ENCODE measurements at places on chromosomes 13 and 19. TPM values are rescaled to one million over a fixed set of nuclear protein-coding genes. Genes with fewer than 3 reads are reported as not detected.
A peak's percentile ranks its signal among the peaks of the same experiment; 100 is the strongest.

Gene MEIOSIN
- total RNA-seq = not detected

Gene ZNF100
- total RNA-seq = 3.7 TPM

Gene ITGBL1
- not detected for total RNA-seq

Gene DKKL1
- 4.3 TPM for total RNA-seq

Gene CABP5
- not detected for total RNA-seq

Gene KL
- total RNA-seq = not detected

Gene NANOS3
- not detected for total RNA-seq

Gene MYCBP2
- 28.6 TPM for total RNA-seq

Gene IZUMO4
- 0.80 TPM for total RNA-seq

Gene ERICH6B
- not detected for total RNA-seq

Gene MAB21L1
- 0.07 TPM for total RNA-seq

Gene PET100
- total RNA-seq = 27.7 TPM

DNA sequence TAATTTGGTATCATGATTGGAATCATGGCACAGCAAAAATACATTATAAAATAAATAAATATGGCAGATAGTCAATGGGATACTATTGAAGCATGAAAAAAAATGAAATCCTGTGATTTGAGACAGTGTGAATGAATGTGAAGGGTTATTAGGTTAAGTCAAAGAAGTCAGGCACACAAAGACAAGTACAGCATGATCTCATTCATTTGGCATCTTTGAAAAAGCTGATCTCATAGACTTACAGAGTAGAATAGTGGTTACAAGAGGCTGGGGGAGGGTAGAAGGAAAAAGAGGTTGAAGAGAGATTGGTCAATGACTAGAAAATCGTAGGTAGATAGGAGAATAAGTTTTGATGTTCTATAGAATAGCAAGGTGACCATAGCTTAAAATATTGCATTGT is 295.1 kb upstream of the SLITRK5 start:
- no peak for DNase-seq

DNA sequence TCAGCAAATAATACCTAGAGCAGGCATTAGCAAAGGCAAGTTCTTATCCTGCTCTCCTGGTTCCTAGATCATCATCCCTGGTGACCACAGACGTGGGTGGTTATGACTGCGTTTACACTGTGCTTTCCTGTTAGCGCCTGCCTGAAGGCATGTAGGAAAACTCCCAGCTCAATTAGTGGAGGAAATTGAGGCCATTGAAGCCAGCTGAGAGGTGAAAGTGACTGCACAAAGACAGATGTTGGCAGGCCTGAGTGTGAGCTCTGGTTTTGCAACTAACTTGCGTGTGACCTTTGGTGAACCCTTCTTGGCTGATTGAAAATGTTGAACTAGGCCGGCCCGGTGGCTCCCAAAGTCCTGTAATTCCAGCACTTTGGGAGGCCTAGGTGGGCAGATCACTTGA is 17.5 kb upstream of the NWD1 start:
- DNase-seq = no peak

DNA sequence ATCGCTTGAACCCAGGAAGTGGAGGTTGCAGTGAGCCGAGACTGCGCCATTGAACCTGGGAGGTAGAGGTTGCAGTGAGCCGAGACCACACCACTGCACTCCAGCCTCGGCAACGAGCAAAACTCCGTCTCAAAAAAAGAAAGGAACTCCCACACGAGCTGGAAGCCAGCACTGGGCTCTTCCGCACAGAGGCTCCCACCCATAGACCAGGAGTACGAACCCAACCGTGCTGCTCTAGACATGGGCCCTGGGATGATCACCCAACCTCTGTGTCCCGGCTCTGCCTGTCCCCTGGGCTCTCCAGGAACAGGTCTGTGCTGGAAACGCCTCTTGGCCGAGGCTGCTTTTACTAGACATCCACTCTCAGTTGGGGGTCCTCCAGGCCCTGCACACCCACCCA is 12.0 kb downstream of the DOT1L start:
- no peak for DNase-seq

DNA sequence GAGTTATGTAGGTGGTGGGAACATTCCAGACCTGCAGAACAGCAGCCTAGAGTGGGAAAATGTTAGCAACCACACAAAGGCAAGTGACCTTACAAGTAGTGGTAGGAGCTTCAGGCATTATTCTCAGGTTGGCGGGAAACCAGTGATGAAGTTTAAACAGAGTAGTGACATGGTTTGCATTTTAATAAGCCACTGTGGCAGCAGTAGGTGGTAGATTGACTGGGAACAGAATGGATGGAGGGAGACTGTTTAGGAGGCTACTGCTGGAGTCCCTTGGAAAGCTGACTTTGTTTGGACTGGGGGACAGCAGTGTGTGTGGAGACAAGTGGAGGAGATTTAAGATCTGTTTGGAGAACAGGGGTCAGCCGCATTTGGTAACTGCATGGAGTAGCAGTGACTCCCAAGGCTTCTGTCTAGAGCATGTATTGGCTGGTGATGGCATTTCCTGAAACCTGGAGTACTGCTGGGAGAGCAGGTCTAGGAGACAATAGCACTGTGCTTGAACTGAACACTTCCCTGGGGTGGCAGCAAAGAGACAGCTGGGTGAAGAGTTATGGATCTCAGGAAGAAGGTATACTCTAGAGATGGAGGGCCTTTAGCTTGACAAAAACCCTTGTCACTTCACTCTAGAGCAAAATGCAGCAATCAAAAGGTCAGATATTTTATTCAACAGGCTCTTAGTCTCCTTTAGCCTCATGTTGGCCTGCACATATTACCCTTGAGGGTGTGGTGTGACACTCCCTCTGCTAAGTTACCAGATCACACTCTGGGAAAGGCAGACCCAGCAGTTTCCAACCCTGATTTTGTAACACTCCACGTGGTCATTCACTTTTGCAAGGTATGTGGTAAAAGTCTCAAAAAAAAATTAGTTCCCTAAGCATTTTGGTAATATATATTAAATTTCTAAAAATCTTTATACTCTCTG is 70.3 kb downstream of the DHRS12 start:
- no peak for DNase-seq

DNA sequence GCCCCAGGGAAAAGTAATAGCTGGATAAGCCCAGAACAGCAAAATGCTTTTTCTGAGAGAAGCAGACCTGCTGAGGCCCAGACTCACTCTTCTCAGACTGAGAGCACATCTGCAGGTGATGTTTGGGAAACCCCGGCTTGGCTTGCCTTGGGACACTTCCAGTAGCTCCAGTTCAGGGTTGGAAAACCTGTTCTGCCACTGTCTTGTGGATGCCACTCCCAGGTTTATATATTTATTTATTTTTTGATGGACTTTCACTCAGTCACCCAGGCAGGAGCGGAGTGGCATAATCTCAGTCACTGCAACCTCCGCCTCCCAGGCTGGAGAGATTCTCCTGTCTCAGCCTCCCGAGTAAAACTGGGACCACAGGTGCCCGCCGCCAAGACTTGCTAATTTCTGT is 8.0 kb upstream of the SMARCA4 start:
- DNase-seq = no peak

GRCh38 chr13:73451221-73452029 is 392.6 kb downstream of the KLF5 start:
- DNase-seq = no peak

GRCh38 chr19:39112338-39112890 is 13.2 kb upstream of the PAK4 start:
- no peak for DNase-seq

DNA sequence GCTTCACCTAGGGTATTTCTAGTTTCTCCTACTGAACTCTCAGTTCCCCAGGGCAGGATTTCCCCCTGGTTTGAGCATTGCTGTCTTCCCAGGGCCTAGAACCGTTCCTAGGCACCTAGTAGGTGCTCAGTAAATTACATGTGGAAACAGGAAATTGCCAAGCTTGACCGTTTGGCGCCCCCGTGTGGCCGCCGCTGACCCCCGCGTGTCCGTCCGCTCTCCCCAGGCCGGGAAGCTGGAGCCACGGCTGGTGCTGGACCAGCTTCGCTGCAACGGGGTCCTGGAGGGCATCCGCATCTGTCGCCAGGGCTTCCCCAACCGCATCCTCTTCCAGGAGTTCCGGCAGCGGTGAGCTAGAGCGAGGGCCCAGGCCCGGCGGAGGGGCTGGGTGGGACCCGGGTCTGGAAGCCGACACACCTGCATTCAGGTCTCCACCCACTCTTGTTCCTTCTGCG is 55.5 kb downstream of the MYH14 start:
- DNase-seq = peak; percentile 94

DNA sequence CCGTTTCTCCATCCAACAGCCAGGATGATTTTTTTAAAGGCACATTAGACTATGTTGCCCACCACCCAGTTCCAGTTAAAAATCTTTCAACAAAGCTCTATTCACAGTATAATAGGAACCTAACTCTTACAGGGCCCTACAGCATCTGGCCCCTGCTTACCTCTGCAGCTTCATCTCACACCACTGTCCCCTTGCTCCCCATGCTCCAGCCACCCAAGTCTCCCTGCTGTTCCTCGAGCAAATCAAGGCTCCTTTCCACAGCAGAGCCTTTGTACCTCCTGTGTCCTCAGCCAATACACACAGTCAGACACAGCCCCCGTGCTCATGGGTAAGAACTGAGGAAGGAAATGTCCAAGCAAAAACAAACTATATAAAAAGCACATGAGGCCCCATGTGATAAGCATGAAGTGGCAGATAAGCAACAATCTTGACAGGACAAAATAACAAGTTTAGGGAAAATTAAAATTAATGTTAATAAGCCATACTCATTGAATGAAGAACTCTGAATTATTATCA is 67.5 kb downstream of the TSC22D1 start:
- peak; percentile 14 for DNase-seq

GRCh38 chr19:44673510-44673909 is 2.2 kb downstream of the CEACAM19 start:
- DNase-seq = no peak

DNA sequence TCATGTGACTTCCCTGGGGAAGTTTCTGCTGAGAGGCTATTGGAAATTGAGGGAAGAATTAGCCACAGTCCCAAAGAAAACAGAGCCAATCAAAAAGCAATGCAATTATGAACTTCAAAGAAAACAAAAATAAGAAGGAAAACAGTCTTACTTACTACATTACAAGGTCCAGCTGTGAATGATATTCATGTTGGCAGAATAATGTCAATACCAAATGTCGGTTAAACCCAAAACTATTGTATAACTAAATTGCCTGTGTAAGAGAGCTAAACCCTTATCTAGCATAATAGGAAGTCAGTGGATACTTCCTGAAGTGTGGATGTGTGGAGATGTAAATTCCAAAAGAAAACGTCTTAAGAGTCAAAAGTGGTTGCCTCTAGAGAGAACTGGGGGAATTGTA is 12.4 kb downstream of the KL start:
- DNase-seq = no peak

GRCh38 chr19:49894011-49894664 is 2.5 kb downstream of the IL4I1 start:
- no peak for DNase-seq

GRCh38 chr19:10533646-10534386 is 9.9 kb upstream of the ATG4D start:
- DNase-seq = no peak

DNA sequence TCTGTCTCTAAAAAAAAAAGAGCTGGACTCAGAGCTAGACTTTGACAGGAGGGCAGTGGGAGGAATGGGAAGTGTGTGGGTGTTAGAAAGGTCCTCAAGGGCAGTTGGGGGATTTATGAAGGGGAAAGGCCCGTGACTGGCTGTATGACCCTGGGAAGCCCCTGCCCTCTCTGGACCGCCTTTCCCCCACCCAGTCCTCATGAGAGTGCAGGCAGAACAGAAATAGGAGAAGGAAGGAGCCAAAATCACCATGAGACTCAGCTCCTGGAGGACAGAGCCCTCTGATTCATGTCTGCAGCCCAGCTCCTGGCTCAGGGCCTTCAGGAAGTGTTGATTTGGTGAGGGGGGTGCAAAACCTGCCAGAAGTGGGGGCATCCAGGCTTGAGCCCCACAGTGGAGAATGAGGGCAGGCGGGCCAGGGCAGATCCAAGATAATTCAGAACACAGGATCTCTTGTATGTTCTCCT is 8.7 kb upstream of the SMG9 start:
- DNase-seq = no peak

GRCh38 chr13:91097269-91097668 is 250.2 kb upstream of the MIR17HG start:
- no peak for DNase-seq

GRCh38 chr13:99431927-99432608 is 69.2 kb upstream of the TM9SF2 start:
- peak; percentile 46 for DNase-seq

DNA sequence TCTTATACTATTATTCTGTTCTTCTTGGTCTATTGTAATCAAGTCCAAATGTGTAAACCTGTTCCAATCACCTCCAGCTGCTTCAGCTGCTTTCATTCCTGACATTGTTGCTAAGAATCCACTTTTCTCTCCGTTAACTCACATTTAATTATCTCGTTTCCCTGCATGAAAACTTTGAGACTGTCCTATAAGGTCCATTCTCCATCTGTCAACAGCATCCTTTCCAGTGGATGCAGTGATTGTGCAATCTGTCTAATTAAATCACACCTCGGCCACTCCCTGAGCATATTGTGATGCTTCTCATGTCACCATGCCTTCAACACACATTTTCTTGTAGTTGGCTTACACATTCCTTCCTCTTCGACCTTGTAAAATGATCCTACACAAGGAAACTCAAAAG is 1626.9 kb upstream of the SLC10A2 start:
- no peak for DNase-seq

- DNase-seq = no peak
Measured at GRCh38 chr13:107992542-107992941, 222.8 kb downstream of the LIG4 start.

DNA sequence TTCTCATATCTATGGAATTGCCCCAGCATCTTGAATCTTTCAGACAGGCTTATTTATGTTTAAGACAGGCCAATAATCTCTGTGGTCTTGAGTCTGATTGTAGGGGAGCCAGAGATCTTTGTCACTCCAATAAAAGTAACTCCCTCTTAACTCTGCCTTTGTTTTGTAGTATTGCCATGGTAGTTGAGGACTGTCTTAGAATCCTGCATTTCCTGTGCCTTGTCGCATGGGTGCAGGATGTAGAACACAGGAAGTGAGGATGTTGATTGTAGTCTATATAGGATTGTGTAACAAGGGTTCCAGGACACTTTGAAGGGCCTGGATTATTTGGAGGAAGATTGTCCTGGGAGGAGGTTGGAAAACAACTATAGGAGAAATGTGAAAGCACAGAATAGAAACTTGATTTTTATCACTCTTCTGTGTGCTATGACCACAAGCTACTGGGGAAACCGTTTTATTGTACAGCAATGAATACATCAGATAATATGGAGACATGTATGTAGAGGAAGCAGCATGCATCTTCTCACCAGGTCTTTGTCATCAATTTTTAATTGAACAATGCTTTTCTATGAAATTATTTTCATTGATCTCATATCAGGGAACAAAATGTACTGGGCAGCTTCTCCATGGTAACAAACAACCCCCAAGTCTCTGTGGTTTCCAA is 411.7 kb downstream of the FGF9 start:
- no peak for DNase-seq

All from H7 (cell line).